ENCODE measurements at places on chromosomes 16 and 17.
A peak's percentile ranks its signal among the peaks of the same experiment; 100 is the strongest.

DNA sequence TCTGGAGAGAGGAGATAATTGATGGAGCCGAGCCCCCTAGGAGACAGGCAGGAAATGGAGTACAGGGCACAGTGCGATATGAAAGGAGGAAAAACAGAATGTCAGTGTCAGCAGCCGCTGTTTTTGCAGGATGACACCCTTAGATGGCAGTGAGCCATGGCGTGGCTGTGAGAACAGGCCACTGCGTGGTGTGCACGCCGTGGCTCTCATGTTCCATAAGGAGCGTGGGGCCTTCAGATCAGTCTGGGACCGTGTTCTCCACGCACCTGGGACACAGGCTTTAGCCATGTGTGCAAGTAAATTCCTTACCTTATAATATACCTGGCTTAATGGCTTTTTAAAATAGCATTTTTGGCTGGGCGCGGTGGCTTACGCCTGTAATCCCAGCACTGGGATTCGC lies 198.0 kb downstream of the KATNIP start:
- no peak for DNase-seq

DNA sequence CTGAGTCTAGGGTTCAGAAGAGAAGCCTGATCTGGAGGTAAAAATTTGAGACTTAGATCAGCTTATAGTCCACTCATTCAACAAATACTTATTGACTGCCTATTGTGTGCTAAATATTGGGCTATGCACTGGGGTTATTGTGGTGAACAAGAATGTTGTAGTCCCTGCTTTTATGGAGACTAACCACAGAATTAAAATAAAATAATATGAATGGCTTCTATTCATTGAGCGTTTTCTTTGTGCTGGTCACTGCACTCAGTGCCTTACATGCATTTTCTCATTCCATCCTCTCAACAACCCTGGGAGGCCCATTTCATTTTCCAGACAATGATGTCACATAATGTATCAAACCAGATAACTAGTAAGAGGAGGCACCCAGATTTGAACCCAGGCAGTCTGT lies 4.8 kb downstream of the NEK8 start:
- no peak for DNase-seq

DNA sequence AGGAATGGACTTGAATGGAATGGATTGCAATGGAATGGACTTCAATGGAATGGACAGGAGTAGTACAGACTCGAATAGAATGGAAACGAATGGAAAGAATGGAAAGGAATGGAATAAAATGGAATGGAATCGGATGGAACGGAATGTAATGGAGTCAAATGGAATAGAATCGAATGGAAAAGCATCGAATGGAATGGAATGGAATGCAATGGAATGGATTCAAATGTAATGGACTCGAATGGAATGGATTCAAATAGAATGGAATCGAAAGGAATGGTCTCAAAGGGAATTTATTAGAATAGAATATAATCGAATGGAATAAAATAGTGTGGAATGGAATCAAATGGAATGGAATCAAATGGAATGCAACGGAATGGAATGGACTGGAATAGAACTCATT lies 484.9 kb upstream of the WSB1 start:
- no peak for DNase-seq

GRCh38 chr17:9821921-9822320 lies at the start of gene GSG1L2:
TSS of gene GSG1L2 (minus strand) at chr17:9822079. CDS start at chr17:9822071, 8 bp downstream.
- DNase-seq, result no peak

DNA sequence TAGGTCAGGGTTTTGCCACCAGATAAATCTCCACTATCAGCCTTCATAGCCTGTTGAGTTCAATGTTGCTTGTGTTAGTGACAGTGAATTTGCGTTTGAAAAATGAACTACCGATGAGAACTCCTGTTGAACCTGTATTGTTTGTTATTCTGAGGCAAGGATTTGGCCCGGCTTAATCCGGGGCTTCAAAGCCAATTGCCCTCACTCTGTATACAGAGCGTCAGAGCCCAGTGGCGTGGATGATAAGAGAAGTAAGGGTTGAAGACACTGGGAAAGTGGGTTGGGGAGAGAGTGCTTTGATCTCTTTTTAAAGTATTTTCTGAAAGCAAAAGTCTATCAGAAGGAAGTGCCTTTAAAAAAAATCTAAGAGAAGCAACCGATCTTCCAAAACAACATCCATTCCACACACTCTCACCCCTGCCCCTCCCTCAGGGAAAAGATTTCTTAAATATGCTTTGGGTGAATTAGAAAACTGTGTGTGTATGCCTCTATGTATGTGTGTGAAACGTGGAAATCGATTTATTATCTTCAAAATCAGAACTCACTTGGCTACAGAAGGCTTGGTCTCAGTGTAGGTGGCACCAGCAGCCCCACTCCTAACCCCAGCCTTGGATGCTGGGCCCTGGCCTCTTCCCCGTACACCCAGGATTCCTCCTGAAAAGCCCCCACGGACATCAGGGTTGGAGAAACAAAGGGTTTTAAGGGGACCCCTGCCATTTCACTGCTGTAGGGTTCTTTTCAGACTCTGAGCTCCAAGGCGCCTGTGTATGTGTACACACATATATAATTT lies 8.8 kb downstream of the TBX4 start:
- DNase-seq, result no peak

DNA sequence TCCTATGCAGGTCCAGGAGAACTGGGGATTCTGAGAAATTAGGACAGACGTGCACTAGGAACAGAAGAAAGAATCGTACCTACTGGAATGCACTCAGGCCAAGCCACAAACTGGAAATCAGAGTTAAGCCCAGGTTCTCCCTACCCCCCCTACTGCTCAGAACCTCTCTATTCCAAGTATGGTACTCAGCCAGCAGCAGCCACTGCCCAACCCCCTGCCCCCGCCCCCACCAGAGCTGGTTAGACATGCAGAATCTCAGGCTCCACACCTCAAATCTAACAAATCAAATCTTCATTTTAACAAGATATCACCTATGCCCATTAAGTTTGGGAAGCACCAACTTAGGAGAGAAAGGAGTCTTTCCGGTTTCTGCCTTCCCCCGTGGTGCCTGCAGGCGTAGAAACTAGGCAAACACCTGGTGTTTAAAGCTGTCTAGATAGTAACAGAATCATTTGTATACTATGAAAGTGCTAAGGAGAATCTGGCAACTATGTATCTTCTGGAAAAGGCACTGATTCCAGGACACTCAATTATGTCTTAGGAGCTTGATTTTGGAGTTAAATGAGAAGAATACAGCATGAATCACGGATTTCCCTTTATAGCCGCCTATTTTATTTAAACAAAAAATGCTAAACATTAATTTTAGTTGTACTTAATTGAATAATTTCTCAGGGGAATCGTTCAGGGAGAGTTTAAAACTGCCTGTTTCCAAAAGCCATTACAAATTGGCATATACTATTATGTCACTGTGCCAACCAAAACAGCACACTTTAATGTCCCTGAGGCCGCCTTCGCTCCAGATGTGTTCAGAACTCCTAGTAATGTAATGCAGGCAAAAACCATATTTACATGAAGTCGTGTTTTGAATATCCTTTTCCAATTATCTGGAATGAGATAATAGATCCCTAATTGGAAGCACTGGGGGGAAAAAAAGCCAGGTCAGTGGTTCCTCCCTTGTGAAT lies 166.5 kb downstream of the STX8 start:
- peak; percentile 18 for DNase-seq

DNA sequence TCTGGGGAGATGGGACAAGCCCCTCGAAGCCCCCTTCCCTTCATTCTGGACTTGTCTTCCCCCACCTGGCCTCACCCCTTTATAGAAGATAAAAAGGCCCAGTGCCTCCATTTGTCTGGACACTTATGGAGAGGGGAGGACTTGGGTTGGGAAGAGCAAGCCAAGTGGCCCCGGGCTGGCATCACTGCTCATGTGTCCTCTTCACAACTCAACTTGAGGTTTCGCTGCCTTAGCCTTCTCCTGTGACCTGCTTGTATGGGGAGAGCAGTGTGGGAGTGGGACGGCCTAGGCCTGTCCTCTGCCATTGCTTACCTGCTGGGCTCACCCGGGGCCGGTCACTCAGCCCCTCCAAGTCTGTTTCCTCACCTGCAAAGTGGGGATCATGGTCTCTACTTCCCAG lies 1.4 kb downstream of the PAQR4 start:
- no peak for DNase-seq

Measured in T47D (cell line).